ENCODE measurements at places on chromosomes 11 and 22.

GRCh38 chr11:33089776-33090175, 50.4 kb downstream of the TCP11L1 start:
- no peak for DNase-seq

DNA sequence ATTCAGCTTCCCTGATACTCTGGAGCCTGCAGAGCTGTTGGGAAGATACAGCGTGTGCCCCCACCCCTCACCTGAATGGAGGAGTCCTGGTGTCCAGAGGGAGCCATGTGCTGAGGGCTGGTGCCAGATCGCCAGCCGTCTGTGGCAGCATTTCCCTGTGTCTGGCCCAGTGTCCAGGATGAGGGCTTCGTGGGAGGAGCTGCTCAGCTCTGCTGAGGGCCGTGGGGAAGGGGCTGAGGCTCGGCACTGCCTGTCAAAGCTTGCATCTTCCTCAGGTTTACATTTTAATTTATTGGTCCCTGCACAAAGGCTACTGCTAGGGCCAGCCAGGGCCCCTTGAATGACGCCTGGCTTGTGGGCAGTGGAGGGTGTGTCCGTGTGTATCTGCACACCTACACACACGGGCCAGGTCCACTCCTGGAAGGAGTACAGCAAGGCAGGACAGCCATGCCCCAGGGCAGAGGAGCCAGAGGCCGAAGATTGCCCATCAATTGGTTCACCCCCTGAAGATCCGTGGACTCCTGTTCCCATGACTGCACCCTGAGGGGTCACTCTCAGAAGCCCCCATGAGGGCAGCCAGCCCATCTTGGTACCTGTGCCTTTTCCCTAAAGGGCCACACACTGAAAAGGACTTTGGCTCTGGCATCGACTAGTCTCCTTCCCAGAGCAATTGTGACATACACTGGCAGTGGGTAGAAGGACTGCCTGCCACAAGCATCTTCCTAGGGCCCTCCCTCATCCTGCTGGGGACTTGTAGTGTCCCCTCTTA, 107.7 kb upstream of the PARVA start:
- DNase-seq, result no peak

GRCh38 chr11:45106440-45106839, 40.0 kb upstream of the PRDM11 start:
- no peak for DNase-seq

GRCh38 chr11:65435981-65436411, 13.4 kb downstream of the NEAT1 start:
- no peak for DNase-seq

DNA sequence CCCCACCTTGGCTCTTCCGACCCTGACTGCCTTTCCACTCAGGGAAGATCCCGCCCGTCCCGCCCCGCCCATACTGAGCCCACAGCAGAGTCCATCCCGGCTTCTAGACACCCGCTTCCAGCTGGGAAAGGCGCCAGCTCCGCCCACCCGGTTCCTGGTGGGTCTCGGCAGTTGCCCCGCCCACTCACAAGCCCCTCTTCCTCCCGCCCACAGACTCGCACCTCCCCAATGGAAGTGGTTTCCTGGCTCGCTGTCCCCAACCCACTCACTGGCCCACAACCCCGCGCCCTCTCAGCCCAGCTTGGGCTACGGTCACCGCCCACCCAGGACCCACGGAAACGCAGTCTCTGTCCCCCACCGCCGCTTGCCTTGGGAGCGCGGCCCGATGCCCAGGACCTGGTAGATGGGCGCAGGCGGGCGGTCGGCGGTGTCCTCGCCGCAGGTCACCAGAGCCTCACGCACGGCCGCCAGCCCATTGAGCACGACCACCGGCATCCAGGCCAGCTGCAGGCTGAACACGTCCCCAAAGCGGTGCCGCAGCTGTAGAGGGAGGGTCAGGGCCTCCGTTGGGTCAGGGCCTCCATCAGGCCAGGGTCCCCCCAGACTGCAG, 22.2 kb upstream of the CYP2D6 start:
- DNase-seq, result no peak

DNA sequence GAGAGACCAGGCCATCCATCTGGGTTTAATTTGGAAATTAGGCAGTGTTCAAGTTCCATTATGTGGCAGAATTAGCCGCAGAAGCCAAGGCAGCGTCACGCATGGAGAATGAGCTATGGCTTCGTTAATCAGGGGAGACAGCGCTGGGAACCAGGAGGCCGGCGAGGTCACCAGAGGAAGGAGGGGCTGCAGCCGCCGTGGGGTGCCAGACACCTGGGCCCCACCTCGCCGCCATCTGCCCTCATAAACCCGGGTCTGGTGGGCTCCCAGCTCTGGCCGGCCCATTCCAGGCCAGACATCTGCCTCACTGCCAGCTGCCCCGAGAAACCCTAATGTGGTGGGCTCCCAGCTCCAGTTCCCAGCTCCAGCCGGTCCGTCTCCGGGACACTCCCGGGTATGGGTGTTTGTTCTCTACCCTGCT, 676.9 kb downstream of the BRD1 start:
- DNase-seq, result no peak

DNA sequence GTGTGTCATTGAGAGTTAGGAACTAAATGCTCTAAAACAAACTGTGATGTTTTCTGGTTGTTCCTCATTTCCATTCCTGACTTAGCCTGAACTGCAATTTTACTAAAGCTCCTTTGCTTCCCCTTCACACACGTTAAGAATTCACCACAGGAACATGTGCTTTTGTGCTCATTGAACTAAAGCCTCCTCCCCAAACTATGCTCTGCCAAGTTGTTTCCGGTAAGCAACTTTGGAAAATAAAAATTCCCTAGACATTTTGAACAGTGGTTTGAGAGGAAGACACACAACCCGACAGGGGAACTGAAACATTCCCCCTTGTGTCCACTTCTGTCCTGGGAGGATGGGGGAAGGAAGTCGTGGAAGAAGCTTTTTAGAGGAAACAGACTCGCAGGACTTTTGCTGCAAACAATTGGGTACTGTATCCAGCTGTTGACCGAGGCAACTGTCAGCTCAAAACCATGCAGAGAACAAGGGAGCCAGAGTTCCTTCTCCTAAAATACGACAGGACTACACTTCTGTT, 66.9 kb downstream of the GAB2 start:
- peak; percentile 71 for DNase-seq

DNA sequence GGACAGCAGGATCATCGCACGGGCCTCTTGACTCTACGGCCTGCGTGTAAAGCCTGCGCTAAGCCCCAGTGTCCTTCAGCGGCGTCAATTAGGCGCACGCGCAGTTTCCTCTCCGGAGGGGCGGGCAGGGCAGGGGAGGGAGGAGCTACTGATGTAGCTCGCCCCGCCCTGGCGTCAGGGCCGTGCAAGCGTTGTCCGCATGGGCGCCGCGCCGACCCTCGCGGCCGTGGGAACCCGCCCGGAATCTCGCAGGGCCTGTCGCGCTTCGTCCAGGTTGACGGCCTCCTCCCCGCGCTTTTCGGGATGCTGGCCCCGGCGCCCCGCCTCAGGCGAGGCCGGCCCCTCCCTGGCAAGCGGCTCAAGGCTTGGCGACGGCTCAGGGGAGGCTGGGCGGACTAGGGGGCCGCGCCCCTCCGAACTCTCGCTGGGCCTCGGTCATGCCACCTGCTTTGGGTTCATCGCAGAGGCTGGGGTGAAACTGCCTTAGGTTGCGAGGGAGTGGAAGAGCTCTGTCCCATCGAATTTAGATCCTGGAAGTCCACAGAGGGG, 61.1 kb downstream of the ST3GAL4 start:
- peak; percentile 49 for DNase-seq

DNA sequence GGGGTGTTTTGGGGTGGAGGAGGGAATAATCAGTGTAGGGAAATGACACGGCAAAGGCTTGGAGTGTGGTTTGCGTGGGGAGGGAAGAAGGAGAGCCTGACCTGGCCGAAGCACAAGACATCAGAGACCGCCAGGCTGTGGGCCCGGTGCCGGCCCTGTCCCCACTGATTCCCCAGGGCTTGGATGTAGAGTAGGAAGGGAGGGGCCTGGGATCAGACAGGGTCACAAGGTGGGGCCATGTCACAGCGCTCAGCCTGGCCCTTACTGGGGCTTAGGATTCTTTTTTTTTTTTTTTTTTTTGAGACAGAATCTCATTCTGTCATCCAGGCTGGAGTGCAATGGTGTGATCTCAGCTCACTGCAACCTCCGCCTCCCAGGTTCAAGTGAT, 9.8 kb downstream of the PICK1 start:
- no peak for DNase-seq
